ENCODE measurements at places on chromosomes 5 and 9.

GRCh38 chr5:54180630-54181031 is 129.7 kb downstream of the ARL15 start:
- no peak for DNase-seq

DNA sequence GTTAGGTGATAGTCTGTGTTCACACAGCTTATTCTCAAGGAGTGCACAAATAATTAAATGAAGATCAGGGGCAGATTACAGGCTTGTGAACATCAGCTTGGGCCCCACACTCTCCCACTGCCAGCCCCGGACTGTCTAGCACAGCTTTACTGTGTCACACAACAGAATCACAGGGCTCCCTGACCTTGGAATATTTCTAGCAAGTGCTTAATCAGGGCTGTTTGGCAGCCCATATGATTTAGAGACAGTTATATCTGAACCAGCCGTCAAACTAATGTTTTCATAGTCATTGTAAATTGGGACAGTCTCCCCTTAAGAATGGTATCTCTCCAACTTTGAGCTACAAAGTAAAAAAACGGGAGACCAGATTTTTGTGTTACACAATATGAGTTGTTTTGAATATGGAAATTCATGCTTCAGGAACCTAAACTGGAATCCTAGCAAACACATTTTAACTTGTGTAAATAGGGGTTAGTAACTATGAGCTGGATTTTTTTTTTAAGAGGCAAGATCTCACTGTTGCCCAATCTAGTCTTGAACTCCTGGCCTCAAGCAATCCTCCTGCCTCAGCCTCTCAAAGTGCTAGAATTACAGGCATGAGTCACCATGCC is 517.6 kb downstream of the BNC2 start:
- no peak for DNase-seq

DNA sequence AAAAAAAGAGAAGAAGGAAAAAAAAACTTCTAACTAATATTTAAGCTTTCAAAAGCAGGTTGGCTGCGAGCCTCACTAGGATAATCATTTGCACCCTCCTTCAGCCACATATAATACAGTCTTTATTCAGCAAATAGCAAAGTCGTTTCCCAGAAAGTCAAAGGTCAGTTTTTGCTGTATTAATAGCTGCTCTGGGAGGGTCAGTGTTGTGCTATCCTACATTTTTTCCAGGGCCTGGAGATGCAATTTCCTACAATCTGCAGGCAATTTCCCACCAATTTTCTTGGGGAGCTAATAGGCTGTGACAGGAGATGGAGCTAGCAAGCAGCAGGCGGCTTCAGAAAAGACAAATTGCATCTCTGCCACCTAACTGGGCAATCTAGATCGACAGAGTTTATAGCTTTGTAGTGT is 136.8 kb downstream of the TLE1 start:
- DNase-seq = no peak

DNA sequence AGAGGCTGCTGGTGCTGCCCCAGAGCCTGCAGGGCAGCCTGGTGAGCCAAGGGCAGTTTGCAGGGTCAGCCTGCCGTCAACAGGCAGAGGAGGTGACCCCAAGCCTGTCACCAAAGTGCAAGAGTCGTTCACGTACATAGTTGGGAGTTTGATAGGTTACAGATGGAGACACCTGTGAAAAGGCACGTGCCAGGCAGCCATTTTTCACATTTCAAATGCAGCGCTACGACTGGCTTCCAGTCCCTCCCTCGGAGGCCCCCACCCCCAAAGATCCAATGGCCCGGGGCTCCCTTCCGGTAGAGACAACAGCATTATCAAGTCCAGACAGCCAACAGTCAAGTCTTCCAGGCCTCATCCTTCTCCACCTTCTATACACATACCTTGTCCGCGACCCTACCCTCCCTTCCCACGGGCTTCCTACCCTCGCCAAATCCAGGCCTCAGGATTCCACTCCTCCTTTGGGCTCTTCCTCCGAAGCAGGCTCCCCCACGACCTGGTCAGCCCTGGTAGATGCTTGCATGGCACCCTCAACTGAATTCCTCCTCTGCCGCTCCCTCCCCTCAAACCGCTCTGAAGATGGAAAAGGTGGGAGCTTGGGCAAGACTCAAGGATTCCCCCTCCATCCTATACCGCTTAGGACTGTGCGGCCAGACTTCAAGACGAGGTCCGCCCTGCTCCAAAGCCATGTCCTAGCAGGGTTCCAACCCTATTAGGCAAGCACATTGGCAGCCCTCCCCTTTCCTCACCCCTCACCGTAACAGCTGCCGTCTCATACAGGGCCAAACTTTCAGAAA is 13.2 kb downstream of the HNRNPH1 start:
- DNase-seq = no peak

DNA sequence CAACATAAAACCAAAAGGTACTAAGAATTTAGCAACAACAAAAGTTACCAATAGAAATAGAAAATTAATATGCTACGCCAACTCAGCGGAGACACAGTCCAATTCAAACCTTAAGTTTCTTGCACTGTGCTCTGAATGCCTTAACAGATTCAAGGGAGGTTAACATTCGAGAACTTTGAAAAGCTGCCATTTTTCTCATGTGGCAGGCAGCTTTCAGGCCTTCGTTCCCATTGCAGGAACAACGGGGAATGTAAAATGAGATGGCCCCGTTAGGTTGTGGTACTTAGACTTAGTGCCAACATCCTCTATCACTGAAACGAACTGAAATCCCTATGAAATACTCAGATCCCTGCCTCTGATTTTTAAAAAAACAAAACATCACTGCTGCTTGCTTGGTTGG is 22.4 kb downstream of the FNBP1 start:
- DNase-seq = no peak

DNA sequence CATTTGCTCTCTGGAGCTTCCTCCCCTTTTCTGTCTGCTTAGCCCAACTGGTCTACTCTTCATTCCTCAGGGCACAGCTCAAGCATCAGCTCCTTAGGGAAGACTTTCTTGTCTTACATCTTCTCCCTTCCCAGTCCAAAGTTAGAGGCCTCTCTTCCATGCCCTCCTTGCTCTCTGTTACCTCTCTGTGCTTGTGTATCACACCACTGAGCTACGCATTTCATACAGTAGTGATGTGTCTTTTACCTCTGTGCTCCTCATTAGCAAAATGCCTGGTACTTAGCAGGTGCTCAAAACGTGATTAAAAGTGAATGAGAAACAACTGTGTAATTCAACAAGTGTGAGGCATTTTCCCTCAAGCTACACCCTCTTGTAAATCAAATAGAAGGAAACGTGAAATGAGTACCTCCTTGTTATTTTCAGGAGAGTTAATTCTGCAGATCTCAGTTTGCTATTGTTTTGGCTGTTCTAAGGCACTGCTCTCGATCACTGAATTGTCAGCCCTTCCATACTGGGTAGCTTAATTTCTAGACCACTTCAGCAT is 39.0 kb downstream of the ERAP1 start:
- DNase-seq = no peak

- no peak for DNase-seq
Observed at GRCh38 chr5:122419142-122419894, 107.3 kb downstream of the SNCAIP start.

DNA sequence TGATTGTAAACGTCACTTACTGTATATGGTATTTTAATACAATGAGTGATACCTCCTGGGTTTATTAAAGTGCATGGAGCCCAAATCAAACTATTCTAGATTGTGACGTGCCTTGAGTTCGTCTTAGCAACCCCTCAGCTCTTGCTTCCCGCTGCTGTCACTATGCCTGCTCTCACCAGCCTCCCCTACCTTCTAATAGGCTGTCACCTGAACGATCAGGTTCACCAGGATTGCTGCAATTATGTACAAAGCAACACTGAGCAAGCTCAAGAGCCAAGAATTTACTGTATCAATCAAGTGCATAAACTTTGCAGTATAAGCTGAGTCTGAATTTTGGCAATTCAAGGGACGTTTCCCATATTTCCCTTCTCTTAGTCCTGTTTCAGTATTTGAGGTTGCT is 3.0 kb downstream of the LECT2 start:
- no peak for DNase-seq

- DNase-seq = no peak
Observed at GRCh38 chr5:84764227-84764626, 379.5 kb upstream of the EDIL3 start.

DNA sequence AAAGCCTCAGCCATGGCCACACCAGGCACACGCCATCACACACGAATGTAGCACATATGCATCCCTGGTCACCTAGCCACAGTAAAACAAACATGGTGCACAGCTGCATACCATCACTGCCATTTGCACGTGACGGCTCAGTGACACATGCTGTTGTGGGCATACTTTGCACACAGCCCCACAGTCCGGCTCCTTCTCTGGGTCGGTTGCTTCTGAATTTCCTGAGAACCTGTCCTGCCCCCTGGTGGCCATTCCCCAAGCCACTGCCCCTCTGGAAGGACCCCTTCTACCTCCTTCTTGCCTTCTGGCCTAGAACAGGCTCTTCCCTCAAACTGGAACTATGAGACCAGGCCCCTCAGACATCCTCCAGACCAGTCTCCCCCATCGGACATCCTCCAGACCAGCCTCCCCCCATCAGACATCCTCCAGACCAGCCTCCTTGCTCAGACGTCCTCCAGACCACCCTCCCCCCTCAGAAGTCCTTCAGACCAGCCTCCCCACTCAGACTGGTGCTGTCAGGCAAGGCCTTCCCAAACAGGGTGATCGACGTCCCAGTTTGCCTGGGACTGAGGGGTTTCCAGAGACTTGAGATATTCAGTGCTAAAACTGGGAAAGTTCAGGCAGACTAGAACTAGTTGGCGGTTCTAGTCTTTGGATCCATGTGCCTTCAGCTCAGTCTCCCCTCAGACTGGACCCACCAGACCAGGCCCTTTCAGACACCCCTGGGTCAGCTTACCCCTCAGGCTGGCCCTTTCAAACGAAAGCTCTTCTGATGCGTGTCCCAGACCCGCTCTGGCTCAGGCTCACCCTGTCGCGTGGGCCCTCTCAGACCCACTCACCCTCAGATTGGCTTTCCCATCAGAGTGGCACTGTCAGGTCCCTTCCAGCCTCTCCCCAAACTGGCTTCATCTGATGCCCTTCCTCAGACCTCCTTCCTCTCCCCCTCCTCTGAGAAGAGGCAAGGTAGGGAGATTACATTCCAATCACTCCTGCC is 24.3 kb upstream of the ENHO start:
- no peak for DNase-seq

- DNase-seq = no peak
Observed at GRCh38 chr9:121348221-121348620, 21.8 kb downstream of the STOM start.

GRCh38 chr5:143514616-143515335 is 111.3 kb upstream of the NR3C1 start:
- DNase-seq = no peak

DNA sequence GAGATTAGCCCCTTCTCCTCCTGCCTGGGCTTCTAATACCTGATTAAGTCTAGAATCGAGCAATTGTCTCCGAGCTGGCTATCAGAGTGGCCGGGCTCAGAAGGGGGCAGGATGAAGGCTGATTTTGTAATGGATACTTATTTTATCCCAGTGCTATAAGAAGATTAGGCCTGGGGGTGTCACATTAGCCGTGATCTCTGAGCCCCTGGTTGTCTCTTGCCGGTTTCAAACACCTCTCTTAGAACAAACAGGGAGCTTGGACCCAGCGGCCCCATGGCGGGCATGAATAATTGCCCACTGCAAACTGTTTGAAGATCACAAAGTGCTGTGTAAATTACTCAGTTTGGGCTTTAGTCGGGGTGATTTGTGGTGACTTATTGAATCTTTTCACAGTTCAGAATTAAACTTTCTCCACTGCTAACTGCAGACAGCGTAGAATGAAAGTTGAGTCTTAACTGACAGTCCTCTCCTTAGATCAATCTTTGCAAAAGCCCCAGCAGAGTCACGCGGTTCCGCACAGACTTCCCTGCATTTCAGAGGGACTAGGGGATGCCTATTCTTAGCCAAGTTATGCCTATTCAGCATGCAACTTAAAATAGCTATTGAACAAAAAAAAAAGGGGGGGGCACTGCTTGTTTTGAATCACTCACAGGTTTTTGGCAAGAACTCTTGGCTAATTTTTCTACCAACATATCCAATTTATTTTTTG is 200.6 kb upstream of the IRX1 start:
- DNase-seq = no peak

DNA sequence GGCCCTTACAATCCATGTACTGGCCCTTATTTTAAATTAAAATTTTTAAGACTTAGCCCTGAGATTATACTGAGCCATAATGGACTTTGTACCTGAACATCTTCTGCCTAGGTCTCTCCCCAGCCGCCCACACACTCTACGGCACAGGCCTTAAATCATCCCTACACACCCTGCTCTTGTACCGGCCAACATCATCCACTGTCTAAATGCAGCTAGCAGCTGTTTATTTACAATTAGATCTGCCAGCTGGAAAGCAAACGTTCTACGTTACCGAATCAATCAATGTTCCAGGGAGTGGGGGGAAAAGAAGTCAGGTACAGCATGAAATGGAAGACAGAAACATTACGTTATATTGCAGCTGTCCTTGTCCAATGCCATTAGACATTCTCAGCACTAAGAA is 88.4 kb upstream of the GRAMD2B start:
- no peak for DNase-seq

GRCh38 chr5:87762631-87763030 is 349.9 kb upstream of the CCNH start:
- DNase-seq = no peak

DNA sequence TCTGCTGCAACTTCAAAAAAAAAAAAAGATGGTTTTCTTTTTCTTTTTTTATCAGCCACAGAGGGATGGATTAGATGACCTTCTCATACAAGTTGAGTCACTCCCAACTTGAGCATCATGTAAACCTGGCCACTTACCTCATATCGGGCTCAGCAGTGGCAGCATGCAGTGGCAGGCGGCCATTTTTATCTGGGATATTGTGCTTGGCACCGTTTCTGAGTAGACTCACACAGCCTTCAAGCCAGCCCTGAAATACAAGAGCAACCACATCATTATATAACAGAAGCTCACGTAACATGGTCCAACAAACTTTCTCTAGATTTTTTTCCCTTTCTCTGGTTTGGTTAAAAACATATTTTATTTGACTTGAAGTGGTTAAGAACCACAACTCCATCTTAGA is 62.6 kb downstream of the ANKRD55 start:
- DNase-seq = no peak

DNA sequence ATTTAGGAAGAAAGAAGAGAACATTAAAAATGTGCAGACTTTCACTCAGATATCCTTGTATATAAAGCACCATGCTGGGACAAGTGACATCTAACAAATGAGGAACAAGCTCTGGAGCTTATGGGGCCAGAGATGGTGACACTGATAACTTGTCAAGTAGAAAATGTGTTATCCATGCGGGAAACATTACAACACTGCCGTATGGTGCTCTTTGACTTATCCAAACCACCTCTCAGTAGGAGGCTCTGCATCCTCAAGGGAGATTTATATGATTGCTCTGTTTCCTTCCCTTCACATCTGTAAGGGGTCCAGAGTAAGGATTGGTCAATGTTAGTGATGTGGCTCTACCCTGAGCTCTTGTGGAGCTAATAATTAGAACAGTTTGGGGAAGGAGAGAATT is 23.5 kb downstream of the KCTD16 start:
- DNase-seq = no peak

- no peak for DNase-seq
Observed at GRCh38 chr5:103804711-103805110, 242.1 kb upstream of the NUDT12 start.

DNA sequence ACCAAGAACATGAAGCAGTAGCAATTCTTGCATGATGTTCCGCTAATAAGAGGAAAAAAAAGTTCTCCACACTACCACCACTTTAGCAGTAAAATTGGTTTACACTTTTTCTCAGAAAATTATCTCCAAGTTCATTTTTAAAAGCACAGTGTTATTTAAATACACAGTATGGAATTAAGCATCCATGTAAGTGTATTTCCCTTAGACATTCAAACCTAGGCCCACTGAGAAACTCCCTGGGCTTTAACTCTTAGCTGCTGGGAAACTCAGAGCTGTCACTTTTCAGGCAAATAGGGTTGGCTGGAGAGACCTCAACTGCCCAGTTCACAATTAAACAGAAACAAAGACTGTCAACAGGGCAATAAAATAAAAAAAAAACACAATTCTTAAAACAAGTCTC is 2.7 kb downstream of the GNAQ start:
- DNase-seq = no peak
